Stimulated activated CD4-positive, alpha-beta T cell treated with anti-CD3 and anti-CD28 coated beads, Interleukin-1b, Interleukin-23, amount 100 ng/mL, for 48 hours (primary cell): ENCODE measurements at places on chromosomes 12 and 14.

- peak; percentile 77 for DNase-seq
These were observed at the start of gene POC1B for GRCh38 chr12:89525824-89526770. TSS of gene POC1B (minus strand) at chr12:89526047. CDS start at chr12:89525895, 152 bp downstream.

DNA sequence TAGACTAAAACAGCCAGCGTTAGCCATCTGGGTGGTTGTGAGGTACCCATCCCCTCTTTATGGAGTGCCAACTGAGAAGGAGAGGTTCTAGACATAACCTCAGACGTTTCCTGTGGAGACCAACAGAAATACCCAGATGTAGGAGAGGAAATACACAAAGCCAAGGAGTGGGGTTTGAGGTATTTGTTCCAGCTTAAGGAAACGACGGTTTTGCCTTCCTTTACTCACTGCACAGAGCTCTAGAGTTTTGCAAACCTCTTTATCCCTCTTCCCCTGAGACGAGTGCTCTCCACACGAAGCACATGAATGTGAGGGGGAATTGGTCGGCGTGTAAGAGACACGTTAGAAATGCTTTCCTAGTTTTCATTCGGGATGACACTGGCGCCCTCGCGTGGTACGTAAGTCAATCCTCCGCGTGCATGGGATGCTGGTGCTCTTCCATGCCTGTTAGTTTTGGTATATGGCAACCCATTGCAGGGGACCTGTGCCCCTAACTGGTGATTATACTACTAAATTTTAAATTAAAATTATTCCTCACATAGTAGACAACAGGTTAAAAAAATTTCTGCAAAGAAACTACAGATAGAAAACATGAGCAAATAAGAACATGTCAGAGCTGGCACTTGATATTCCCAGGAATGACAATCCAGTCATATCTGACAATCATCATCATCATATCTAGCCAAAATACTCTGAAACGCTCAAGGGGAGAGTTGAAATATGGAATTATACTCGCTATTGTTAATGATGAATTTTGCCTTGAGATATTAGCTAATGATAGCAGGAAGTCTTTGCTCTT lies 121.7 kb downstream of the PPM1H start:
- peak; percentile 30 for DNase-seq

DNA sequence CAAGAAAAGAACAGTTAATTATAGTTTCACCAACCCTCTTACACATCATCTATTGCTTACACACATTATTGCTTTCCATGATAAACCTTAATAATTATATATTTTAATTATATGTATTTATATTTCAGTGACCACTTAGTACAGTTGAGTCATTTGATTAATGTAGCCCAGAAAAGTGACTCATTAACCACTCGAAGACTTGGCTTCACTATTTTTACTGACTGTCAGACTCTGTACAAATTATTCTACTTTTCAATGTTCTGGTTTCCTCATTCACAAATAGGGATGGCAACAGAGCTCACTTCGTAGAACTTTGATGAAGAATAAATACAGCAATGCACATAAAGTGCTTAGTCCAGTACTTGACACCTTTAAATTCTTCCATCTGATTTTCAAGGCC lies 98.3 kb downstream of the CFAP54 start:
- no peak for DNase-seq

DNA sequence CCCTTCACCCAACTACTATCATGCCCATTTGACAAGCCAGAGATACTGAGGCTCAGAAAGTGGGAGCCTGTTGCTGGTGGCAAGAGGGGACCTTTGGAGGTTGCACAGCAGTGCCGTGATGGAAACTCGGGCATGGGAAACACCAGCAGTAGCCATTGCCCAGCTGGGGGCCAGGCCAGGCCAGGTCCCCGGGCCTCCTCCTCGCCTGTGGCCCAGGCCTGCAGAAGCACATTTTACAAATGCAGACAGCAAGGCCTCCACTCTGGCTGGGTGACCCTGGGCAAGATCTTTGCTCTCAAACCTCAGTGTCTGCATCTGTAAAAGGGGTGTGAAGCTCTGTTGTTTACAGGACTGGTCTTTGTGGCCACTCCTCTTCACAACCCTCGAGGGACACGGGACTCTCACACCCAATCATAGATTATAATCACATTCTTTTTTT lies 4.5 kb upstream of the SH2B3 start:
- DNase-seq = no peak

GRCh38 chr12:5201554-5202218 lies 158.0 kb downstream of the KCNA5 start:
- DNase-seq = no peak
